ENCODE measurements at places on chromosomes 5 and 9. TPM values are rescaled to one million over a fixed set of nuclear protein-coding genes. Genes with fewer than 3 reads are reported as not detected.
A peak's percentile ranks its signal among the peaks of the same experiment; 100 is the strongest.

GRCh38 chr5:87137283-87137682, 130.4 kb upstream of the RASA1 start:
- DNase-seq, result no peak

DNA sequence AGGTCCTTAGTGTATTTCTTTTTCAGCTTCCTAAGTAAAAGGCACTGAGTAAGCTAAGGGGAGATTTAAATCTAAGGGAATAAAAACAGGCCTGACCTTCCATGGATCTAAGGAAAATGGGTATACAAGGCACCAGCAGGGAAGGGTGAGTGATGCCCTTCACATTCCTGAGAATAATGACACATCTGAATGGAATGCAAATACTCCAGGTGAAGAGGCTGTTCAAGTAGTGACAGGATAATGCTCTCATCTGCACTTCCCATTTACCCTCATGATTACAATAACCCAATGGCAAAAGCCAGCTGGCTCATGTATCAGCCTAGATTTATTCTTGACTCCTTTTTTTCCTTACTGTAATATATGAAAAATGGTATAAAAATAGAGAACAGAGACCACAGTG, 216.2 kb upstream of the ACTBL2 start:
- DNase-seq, result no peak

- no peak for DNase-seq
These were observed 33.1 kb downstream of the SVEP1 start for GRCh38 chr9:110546411-110546871.

DNA sequence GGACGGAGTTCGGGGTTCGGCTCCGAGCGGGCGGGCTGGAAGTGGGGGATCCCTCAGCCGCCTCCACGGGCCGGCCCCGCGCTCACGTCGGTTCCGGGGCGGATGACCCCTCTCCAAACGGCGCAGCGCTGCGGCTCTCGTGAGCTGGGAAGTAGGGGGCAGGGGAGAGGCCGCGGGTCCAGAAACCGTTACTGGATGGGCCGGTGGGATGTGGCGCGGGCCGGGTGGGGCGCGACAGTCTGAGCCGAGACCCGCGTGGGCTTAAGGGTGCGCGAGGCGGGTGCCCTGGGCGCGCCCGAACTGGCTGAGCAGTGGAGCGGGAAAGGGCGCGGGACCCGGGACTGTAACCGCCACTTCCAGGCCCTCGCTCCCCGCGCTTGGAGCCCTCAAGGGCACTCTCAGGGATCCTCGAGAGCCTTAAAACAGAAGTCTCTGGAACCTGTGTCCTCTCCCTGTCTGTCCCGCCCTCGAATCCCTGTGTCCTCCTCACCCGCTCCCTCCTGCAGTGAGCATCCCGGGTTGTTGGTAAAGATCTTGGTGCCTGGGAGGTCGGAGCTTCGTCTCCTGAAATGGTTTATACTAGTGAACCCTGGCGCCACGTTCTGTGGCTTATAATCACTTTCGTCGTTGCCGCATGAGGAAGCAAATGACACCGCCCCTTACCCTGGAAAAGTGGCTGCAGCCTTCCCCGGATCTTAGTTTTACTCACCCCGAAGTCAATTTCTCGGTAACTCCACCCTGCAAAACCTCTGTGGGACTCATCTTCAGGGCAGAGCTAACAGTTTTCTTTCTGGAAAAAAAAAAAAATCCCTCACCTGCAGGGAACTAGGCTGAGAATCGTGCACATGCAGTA, 571 bp upstream of the MARCHF11 start:
- no peak for DNase-seq

DNA sequence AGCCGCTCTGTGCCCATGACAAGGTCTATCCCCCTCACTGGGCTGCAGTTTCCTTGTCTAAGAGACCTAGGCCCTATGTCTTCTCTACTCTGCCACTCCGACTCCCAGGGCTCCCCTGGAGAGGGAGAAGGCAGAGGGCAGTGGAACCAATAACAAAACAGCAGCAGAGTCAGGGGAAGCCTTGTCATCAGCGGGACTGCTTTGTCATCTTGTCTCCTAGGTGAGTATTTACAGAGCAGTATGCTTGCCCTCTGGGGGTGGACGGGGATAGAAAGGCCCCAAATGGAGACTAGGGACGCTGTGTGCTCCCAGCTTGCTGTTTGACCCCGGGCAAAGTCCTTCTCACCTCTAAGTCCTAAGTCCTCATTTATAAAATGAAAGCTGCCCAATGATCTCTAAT, 318.5 kb downstream of the CDK5RAP2 start:
- no peak for DNase-seq

DNA sequence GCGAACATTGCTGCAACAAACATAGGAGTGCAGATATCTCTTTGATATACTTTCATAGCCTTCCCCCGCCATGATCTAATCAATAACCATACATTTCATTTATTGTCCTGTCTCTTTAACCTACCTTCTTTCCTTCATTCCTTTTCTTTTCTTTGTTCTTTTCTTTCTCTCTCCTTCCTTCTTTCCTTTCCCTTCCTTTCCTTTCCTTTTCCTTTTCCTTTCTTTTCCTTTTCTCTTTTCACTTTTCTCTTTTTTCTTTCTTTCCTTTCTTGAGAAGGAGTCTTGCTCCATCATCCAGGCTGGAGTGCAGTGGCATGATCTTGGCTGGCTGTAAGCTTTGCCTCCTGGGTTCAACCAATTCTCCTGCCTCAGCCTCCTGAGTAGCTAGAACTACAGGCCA, 100.3 kb downstream of the UNC13B start:
- DNase-seq, result no peak

DNA sequence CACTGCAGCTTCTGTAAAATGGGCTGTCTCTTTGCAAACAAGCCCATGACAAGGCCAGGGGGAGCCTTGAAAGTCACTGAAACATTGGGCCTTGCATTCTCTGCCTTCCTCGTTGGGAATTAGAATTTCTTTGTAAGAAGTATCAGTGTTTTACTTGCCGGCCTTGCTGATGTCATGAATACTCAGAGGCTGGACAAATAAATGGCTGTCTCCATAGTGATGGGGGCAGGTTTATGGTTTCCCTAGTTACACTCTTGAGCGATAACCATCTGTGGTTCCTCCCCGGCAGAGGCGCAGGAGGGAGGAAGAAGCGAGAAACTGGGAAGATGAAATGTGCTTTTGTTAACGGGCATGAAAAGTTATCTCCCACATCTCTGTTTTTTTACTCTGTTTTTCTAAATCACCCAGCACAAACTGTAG, 272.7 kb upstream of the PANK3 start:
- peak; percentile 49 for DNase-seq

GRCh38 chr5:10343486-10343885, 10.0 kb upstream of the MARCHF6 start:
- DNase-seq, result no peak

DNA sequence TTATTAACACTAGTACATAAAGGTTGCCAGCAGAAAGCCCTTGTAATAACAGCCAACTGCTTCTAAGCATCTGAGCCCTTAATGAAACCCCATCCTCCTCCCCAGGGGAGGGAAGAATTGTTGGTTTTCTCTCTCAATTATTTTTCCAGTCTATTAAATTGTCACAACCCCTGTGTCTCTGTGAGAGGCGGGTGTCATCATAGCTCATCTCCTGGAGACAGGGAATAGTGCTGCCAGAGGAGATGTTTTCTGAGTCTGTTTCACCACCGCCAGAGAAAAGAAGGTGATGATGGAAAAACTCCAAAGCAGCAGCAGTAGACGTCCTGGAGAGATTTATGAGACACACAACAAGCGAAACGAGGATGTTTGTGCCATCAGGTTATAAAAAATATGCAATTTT, 271.1 kb upstream of the NMUR2 start:
- DNase-seq, result no peak

- no peak for DNase-seq
These were observed 414.6 kb downstream of the CAAP1 start for GRCh38 chr9:26477963-26478362.

GRCh38 chr9:93236541-93237206, 52.7 kb downstream of the WNK2 start:
- DNase-seq, result no peak

DNA sequence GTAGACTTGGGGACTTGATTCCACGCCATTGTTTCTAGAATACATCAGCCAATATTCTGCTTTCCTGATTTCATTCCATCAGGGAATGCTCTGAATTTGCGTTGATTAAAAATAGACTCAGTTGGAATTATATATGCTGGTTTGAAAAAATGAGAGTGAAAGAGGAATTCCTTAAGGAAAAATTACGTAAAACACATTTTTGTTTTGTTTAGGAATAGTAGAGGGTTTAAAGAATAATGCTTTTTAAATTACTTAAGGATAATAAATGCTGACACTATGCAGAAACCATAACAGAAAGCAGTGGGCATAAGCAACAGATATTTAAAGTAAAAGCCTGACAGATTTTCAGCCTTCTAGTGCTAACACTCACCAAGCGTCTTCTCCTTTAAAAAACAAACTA, 235.0 kb downstream of the ADAMTS6 start:
- DNase-seq, result no peak

- no peak for DNase-seq
These were observed 679 bp downstream of the DOLK start for GRCh38 chr9:128946571-128947276.

GRCh38 chr5:1725641-1726468, 73.8 kb downstream of the MRPL36 start:
- no peak for DNase-seq

GRCh38 chr5:112077180-112077579, 320.2 kb upstream of the NREP start:
- no peak for DNase-seq

- peak; percentile 32 for DNase-seq
These were observed 650 bp downstream of the MRRF start for GRCh38 chr9:122265149-122265915.

DNA sequence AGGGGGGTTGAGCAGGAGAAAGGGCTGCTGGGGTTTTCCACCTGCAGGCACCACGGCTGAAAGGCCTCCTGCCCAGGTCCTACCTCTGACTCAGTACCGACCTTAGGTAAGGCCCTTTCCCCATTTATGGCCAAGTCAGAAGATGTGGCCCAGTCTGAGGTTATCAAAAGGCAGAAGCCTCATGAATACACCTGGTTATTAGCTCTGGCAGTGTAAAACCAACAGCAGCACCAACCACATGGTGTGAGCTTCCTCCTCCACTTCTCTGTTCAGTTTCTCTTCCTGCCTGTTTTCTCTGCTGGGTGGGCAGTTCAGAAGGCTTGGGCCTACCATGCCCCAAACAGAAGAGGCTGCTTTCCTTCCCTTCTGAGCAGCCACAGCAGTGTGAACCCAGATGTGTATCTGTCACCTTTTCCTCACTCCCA, 86.9 kb downstream of the UGCG start:
- DNase-seq, result no peak

GRCh38 chr5:144260121-144260520, 89.4 kb downstream of the KCTD16 start:
- DNase-seq, result no peak

- DNase-seq, result no peak
These were observed 41.0 kb downstream of the PCDHGC5 start for GRCh38 chr5:141529873-141530272.

GRCh38 chr9:80836013-80836412, 853.3 kb downstream of the TLE1 start:
- no peak for DNase-seq

DNA sequence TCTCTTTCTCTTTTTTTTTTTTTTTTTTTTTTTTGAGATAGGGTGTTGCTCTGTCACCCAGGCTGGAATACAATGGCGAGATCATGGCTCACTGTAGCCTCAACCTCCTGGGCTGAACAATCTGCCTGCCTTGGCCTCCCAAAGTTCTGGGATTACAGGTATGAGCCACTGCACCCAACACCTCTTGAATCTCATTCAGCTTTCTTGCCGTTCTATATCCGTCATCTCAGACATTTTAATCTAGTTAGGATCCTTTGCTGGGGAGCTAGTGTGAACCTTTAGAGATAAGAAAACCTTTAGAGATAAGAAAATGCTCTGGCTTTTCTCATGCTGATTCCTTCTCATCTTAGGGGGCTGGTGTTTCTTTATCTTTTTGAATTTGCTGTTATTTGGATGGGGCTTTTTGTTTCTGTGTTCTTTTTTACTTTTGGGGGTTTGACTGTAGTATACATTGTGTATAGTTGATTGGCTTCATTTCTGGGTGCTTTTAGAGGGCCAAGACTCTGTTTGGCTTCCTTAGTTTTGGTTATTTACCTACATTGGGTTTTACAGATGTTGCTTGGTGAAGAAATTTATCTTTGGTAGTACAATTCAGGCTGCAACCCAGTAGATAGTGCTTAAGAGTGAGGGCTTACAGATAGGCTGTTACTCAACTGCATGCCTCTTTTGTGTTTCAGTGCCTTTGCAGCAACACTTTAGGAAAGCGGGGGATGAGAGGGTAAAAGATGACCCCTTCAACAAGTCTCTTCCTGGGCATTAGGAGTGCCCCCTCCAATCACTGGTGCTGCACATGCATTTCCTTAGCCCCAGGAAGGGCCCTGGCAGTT, 41.9 kb upstream of the SLC36A1 start:
- DNase-seq, result no peak

DNA sequence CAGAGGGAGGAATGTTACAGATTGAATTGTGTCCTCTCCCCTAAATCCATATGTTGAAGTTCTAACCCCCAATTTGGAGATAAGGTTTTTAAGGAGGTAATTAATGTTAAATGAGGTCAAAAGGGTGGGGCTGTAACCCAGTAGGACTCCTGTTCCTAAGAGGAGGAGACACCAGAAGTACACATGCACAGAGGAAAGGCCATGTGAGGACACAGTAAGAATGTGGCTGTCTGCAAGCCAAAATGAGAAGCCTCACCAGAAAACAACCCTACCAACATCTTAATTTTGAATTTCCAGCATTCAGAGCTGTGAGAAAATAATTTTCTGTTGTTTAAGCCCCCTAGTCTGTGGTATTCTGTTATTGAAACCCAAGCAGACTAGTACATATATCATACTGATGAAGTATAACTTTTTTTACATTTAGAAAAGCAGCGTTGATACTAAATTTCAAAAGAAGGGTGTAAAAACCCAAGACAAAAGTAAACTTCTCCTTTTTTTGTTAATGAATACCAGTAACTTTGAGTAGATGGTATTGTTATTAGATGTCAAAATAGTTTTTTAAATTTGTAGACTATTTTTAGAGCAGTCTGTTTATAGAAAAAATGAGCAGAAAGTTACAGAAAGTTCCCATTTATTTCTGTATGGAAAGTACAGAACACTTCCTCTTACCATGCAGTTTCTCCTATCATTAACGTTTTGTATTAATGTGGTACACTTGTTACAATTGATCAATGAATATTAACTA, 25.1 kb downstream of the RNF180 start:
- no peak for DNase-seq

- DNase-seq, result no peak
These were observed 69.9 kb upstream of the CDK20 start for GRCh38 chr9:88044200-88044599.

DNA sequence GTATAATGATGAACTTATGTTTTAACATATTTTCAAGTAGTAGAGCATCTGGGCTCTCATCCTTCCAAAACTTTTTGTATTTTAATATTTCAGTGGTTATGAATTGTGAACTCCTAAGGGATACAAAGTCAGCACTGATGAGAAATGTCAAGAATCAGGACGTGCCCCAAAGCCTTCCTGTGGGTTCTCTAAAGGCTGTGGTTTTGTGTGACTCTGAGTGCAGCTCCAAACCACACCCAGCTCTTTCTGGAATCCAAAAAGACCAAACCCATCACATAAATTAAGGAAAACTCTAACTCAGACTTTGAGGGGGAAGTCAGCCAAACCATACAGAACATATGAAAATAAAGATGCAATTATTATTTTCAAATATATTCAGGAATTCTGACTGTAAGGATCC, 40.8 kb upstream of the SMU1 start:
- no peak for DNase-seq

The NDUFS6 gene
- 38.9 TPM for total RNA-seq

The NR2F1-AS1 gene
- total RNA-seq, result not detected

The FAM163B gene
- not detected for total RNA-seq

The GMCL2 gene
- total RNA-seq, result not detected

The IFNA21 gene
- not detected for total RNA-seq

The DBH gene
- not detected for total RNA-seq

The NMUR2 gene
- not detected for total RNA-seq

The SPINK13 gene
- not detected for total RNA-seq
